ENCODE measurements at places on chromosomes 2 and 18.

- no peak for DNase-seq
These were observed 48.4 kb downstream of the DCDC2C start for GRCh38 chr2:3751806-3752205.

- no peak for DNase-seq
These were observed 164.3 kb downstream of the TWIST2 start for GRCh38 chr2:239012228-239012627.

- no peak for DNase-seq
These were observed 61.9 kb upstream of the TFCP2L1 start for GRCh38 chr2:121346859-121347258.

DNA sequence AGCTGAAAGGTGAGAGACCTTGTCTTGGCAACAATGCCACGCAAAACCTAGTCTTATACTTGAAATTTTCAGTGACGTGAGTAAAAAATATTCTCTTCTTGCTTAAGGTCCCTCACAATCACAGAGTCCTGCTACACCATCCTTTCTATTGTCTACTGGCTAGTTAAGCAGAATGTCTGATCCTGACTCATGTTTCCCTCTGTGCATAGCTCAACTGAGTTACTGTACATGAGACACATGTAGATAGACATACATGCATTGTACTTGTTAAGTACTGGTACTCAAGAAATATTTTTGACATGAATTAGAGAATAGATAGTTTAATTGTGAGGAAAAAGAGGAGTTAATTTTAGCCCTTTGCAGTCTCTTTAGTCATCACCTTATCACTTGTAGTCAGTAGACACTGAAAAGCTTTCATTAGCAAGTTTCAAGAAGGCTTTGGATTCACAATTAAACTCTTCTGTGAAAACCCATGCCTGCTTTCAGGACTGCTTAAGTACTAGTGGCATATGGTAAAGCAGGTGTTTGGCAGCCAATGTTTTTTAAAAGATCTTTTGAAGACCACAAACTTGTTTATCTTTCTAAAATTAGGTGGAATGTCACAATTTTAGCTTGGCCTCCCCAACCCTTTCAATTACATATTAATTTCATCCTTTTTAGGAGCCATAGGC lies 158.7 kb upstream of the CCDC150 start:
- DNase-seq, result no peak

DNA sequence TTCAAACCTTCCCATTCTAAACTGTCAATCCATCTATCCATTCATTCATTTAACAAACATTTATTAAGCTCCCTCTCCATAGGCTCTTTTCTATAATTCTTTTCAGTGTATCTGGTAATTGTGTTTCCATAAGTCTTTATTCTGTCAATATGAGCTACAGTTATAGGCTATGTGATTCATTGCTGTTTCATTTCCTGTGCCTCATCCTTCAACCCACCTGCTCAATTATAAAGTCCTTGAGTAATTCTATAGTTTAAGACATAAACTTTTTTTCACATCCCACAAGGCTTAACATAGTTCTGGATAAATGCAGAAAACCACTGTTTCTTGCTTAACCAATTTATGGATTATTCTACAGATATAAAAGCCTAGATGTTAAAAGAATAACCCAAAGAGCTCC lies 84.2 kb upstream of the PIK3C3 start:
- no peak for DNase-seq

GRCh38 chr2:208479342-208479741 lies 72.8 kb downstream of the PTH2R start:
- DNase-seq, result no peak

DNA sequence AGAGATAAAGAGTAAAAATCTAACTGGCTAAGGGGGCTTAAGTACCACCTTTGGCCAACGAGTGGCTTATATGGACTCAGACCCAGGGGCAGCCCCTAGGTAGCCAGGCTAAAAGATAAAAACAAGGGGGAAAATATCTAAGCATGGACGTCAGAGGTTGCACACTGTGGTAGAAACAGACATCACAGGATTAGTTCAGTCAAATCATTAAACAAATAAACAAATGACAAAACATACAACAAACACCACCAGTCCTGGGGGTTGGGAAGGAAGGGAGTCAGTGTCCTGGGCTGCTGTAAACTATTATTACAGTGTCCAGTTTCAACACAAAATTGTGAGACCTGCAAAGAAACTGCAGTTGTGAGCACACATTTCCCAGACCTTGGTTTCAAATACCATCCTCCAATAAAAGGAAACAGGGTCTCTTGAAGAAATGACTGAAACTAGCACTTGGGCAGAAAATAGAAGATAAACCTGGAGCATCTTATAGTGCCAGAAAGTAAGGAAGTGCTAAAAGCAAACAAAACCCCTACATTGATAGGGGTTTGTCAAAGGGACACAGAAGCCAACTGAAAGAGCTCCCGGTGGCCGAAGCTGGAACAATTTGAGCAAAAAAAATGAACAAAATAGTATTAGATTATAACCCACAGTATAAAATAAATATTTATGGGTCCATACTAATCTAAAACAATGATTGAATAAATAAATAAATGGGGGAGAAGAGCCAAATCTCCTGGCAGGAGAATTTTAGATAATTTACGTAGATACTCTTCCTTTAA lies 154.8 kb upstream of the KLF7 start:
- DNase-seq, result no peak

- DNase-seq, result no peak
These were observed 227.3 kb downstream of the ZBTB7C start for GRCh38 chr18:48181857-48182256.

DNA sequence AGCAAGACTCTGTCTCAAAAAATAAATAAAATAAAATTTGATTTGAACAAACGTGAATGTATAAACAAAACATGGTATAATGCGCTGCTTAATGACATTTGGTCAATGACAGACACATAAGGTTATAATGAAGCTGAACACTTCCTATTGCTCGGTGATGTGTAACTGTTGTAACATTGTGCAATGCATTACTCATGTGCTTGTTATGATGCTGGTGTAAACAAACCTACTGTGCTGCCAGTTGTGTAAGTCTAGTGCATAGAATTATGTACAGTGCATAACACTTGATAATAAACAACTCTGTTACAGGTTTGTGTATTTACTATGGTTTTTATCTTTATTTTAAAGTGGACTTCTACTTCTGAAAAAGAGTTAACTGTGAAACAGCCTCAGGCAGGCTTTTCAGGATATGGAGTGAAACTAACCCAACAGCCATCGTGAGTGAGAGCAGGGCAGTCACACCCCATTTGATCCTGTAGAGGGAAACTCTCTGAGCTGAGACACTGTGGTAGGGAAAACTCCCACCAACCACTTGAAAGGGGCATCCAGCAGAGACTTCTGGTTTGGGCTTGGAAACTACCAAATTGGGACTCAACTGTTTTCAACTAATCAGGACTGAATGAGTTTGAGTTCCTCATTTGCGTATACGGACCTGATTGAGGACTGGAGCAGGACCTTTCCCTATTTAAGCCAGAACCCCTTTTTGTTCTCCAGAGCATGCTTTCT lies 8.7 kb upstream of the RPRD1A start:
- no peak for DNase-seq

All from NCI-H1092 treated with DMSO at 0.1 percent for 48 hours (cell line).